ENCODE measurements at places on chromosomes 1 and 21.

GRCh38 chr21:14312871-14313270 lies 70.1 kb downstream of the HSPA13 start:
- DNase-seq: no peak

- DNase-seq: peak; percentile 11
Measured at GRCh38 chr1:154698320-154699096, 90.5 kb upstream of the ADAR start.

- no peak for DNase-seq
Measured at GRCh38 chr1:116954440-116954839, 44.7 kb downstream of the PTGFRN start.

- DNase-seq: no peak
Measured at GRCh38 chr1:223411309-223411708, 18.1 kb downstream of the CCDC185 start.

- DNase-seq: no peak
Measured at GRCh38 chr1:239354231-239354630, 32.1 kb upstream of the CHRM3 start.

DNA sequence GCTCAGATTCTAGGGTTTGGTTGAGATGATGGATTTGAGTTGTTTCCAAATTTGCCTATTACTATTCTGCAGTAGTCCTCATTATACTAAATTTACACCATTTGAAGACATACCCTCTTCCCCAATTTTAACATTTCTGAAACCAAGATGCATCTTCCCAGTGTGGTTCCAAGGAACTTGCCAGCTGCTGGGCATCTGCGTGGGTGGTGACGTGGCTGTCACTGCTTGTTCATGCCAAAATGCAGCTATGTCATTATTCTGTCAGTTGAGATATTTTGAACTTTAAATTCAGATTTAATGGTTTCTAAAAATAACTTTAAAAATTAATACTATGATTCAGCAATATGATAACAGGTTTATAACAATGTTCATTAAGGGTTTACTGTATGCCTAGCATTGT lies 1.2 kb downstream of the ZFP69 start:
- peak; percentile 13 for DNase-seq

- DNase-seq: no peak
Measured at GRCh38 chr1:46188295-46189030, 9.8 kb downstream of the POMGNT1 start.

GRCh38 chr1:109025694-109026093 lies 16.2 kb downstream of the WDR47 start:
- DNase-seq: no peak

DNA sequence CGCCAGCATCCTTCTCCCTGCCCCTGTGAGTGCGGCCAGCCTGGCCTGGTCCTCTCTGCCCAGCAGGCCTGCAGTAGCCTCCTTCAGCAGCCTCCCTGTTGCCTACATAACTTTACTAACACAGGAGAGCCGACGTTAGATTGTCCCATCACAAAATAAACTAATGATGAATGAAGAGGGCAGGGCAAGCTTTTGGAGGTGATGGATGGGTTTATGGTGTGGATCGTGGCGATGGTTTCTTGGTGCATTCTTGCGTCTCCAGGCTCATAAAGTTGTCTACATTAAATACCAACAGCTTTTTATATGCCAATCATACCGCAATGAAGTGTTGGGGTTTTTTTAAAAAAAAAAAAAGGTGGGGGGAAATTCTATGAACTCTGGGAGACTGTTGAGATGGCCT lies 164.5 kb downstream of the PRDM16 start:
- no peak for DNase-seq

GRCh38 chr1:62941780-62942179 lies 157.8 kb downstream of the ATG4C start:
- DNase-seq: no peak

- DNase-seq: no peak
Measured at GRCh38 chr1:65830306-65830705, 37.6 kb downstream of the PDE4B start.

DNA sequence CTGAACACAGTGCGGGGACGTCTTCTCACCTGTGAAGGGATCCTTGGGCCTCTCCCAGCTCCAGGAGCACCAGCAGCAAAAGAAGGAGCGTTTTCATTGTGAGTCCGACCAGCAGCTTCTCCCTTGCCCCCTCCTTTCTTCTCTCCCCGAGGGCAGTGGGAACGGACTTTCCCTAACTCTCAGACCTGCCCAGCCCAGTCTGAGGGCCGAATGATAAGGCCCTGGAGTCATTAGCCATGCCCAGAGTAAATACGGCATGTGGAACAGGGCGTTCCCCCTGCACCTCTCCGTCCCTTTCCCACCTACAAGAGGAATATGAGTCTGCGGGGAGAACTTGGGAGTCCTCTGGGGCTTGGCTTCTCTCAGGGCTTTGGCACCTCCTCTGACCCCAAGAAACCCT lies at the start of gene CTSE:
Gene CTSE (minus strand): TSS at position 201 of the 400 bp plus-strand sequence. CDS start 104 bp downstream, at position 97.
- DNase-seq: no peak

DNA sequence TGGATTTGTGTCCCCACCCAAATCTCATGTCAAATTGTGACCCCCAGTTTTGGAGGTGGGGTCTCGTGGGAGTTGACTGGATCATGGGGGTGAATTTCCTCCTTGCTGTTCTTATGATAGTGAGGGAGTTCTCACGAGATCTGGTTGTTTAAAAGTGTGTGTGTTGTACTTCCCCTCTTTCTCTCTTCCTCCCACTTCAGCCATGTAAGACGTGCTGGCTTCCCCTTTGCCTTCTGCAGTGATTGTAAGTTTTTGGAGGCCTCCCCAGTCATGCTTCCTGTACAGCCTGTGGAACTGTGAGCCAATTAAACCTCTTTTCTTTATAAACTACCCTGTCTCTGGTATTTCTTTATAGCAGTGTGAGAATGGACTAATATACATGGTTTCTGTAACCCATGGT lies 64.6 kb downstream of the RHOU start:
- DNase-seq: peak; percentile 82

DNA sequence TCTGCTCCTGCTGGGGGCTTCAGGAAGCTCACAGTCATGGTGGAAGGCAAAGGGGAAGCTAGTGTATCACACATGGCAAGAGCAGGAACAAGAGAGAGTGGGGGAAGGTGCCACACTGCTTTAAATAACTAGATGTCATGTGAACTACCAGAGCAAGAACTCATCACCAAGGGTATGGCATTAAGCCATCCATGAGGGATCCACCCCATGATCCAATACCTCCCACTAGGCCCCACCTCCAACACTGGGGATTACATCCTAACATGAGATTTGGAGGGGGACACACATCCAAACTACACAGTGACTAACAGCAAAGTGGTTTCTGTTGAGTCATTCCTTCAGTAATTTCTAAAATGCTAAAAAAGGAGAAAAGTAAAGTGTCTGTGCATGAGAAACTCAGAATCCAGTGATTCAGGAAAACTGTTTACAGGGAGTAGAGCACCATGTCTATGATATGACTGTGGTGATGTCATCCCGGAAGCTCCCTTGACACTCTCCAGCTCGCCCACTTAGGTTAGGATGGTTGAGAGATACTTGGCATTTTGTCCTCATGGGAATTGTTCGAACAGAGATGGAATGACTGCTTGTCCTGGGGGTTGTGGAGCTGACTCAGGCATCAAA lies 50.3 kb downstream of the CHD1L start:
- DNase-seq: peak; percentile 3

DNA sequence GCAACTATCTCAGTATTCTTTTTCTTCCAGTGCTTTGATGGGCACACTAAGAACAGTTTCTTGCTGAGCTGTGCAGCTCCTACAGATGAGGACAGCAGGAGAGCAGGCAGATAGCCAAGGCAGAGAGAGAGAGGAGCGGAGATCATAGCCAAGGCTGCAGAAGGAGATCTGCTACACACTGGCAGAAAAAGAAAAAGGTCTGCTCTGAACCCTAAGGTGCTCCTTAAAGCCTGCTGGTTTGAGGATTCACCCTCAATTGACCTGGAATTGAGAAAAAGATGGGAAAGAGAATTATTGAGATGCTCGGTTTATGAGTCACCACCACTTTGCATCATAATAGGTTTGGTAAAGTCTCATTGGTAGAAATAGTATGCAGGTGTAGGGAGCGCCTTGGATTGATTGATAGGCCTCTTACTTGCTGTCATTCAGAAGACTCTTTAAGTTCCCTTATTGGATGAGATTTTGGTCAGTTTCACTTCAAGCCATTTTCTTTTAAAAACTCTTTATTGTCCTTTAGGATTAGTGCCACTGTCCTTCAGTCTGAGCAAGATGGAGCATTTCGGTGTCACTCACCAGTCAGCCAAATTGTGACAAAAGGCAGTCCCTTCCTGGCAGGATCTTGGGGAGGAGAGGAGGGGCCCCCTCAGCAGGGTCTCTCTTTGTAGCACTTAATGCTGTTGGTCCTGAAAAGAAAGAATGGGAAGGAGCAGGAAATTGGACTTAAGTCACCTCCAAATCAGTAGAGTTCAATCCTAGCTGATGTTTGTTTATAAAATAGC lies 685.0 kb downstream of the ADGRL2 start:
- no peak for DNase-seq

GRCh38 chr1:17307329-17307728 lies 668 bp upstream of the PADI4 start:
- DNase-seq: no peak

DNA sequence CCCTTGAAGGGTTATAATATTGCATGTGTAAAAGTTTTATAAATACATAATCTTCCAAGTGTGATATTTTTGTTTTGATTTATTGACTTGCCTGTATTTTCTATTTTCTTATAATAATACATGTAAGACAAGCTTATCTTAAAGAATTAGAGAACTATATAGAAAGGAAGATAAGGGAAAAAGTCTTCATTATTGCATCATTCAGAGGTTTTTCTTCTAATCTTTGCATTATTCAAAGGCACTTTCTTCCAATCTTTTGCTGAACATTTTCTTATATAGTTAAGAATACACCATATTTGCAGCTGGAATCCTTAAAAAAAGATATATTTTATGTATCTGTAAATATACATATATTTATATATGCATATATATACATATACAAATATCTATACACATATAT lies 33.4 kb downstream of the PRRX1 start:
- DNase-seq: no peak

DNA sequence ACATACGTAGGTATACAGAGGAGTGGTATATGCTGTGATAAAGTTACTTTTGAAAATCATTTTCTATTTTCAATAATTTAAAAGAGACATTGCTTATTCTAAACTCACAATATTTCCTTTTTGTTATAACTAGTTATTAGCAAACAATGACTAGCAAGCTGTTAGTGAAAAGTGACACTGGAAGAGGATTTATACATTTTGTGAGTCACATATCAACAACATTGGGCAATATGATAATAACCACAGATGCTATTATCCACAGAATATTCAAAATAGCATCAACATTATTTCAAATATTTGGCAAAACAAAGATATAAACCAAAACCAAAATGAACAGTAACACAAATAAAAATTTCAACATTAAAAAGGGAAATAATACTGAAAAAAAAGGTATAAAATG lies 104.0 kb upstream of the HP1BP3 start:
- no peak for DNase-seq

DNA sequence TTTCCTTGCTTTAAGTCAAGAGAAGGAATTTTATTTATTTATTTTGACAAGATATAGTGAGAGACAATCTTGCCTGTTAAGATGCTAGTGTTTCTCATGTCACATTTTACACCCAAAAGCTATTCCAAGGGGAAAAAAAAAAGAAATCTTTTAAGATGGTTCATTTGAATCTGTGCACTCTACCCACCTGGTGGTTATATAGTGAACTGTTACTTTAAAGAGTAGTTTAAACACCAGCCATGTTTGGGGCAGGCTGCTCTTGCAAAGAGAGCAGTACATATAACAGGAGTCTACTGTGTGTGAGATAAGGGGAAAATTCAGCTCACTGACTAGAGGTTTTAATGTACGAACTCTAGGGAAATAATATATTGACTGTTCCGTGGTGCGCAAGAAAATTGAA lies 3.3 kb upstream of the ELAVL4 start:
- no peak for DNase-seq

DNA sequence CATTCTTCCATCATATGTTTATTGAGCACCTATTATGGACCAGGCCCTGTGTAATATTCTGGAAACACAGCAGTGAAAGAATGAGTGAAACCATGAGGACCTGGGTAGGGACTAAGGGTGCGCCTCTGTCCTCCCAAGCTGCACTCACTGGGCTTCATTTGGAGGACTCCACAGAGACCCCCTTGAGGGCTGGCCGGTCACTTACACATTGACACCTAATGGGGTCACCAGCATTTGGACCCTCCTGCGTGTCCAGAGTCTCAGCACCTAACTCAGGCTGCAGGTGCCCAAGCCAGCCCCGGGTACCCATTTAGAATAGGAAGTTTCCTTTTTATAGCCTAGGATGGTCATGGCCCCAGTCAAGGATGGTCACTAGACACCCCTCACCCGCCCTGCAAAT lies 2.8 kb upstream of the FNDC5 start:
- no peak for DNase-seq

DNA sequence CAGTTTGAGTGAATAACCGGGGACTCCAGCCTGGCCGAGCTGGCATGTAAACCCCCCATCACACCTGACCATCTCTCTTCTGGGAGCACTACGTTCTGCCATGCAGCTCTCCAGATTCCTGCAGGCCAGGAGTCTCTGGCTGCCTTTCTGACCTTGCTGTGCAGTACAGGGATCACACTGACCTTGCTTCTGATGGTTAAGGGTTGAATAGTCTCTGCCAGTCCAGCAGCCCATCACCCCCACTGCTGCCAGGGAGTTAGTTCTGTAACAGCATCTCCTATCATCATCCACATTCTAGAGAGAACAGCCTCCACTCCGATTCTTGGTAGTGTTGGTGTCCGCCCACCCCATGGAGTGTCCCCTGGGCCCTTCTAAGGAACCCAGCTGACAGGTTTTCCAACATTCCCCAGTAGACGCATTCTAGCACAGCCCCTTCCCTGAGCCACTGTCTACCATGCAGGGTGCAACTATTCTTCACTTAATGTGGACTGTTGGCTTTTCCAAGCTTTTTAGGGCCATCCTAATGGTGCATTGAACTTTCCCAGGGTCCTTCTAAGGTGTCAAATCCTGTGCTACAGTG lies 109.8 kb downstream of the RIPK4 start:
- DNase-seq: no peak

DNA sequence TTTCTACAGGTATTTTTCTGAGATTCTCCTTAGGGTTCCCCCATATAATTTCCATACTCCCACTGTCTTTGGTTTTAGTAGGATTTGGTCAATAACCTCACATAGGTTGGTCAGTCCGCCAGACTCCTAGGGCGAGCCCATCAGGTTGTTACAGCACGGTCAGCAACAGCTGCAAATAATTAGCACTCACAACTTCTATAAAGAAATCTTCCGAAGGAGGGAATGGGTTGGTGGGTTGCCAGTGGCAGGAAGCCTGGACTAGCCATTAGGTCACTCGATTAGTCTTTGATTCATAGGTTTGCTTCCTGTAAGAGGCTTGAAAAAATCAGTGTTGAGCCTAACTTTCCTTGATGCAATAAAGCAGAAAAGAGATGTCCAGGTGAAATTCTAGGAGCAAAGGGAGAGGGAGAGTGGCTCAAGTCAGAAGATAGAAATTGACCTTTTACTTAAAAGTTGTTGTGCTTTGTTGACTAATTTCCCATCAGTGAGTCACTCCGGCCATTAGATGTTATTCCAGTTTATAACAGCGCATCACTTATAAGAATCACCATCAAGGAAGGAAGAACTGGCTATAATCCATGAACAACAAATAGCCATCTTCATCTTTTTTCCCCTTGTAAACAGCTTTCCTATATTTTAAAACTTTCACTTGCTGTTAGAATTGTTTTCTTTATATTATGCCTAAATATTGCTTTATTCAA lies 88.3 kb downstream of the TPR start:
- DNase-seq: no peak

- DNase-seq: no peak
Measured at GRCh38 chr1:208885650-208886049, 641.5 kb upstream of the PLXNA2 start.

Measured in inflammatory macrophage treated with lipopolysaccharide for 4 hours (primary cell).